ENCODE measurements at places on chromosomes 7 and 10. TPM values are rescaled to one million over a fixed set of nuclear protein-coding genes. Genes with fewer than 3 reads are reported as not detected.

- DNase-seq = peak; percentile 79
These were observed 75.3 kb downstream of the SVOPL start for GRCh38 chr7:138625849-138626230.

GRCh38 chr7:7977774-7978173 is 9.2 kb downstream of the GLCCI1 start:
- DNase-seq = no peak

DNA sequence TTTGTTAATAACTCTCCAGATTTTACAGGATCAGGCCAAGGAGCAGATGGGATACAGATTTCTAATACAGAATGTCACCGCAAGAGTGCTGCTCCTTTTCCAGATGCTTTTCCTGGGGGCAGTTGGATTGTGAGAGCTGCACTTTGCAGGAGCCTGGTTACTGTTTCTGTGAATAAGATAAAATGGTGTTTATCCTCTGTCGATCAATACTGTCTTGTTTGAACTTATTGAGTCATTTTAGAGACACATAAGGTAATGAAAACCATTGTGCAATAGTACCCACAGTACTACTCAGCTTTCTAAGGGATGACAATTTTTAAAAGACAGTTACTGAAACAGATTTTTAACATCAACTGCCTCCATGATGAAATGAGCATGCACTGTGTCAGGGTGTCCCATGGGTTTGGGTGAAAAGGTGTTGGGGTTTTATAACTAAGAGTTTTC is 2.9 kb downstream of the A1CF start:
- DNase-seq = no peak

GRCh38 chr7:142795339-142795863 is 24.6 kb downstream of the PRSS2 start:
- DNase-seq = peak; percentile 83

- no peak for DNase-seq
These were observed 31.7 kb downstream of the POLR1F start for GRCh38 chr7:19677180-19677579.

ACHE gene
- 6.9 TPM for total RNA-seq

All from thymus (tissue), 14 donors.